ENCODE measurements at places on chromosomes 7 and 10. TPM values are rescaled to one million over a fixed set of nuclear protein-coding genes. Genes with fewer than 3 reads are reported as not detected.

GRCh38 chr7:30859940-30860496, 51.6 kb upstream of the AQP1 start:
- peaks cover 26% of the 10 kb centered on the region for H3K4me1 ChIP-seq
- H3K4me3 ChIP-seq = no peak overlapping the region
- H3K27ac ChIP-seq = peak overlapping the region; percentile 55
- no peaks in the 10 kb centered on the region for H3K27me3 ChIP-seq

GRCh38 chr10:125169279-125169678, 8.9 kb upstream of the CTBP2 start:
- H3K27me3 ChIP-seq = no peaks in the 10 kb centered on the region
- DNase-seq = no peak
- H3K36me3 ChIP-seq = no peaks in the 10 kb centered on the region
- H3K4me1 ChIP-seq = no peaks in the 10 kb centered on the region
- no peak overlapping the region for H3K27ac ChIP-seq

- no peak overlapping the region for H3K4me3 ChIP-seq
- no peaks in the 10 kb centered on the region for H3K36me3 ChIP-seq
- H3K27me3 ChIP-seq = peaks cover 31% of the 10 kb centered on the region
- H3K27ac ChIP-seq = no peak overlapping the region
- no peak for DNase-seq
Observed at GRCh38 chr7:70387217-70387616, 744.7 kb upstream of the GALNT17 start.

GRCh38 chr7:108805808-108806397, 236.2 kb downstream of the DNAJB9 start:
- no peaks in the 10 kb centered on the region for H3K36me3 ChIP-seq
- no peak overlapping the region for H3K4me3 ChIP-seq
- no peaks in the 10 kb centered on the region for H3K27me3 ChIP-seq
- H3K4me1 ChIP-seq = no peaks in the 10 kb centered on the region

- no peak for DNase-seq
- H3K4me3 ChIP-seq = no peak overlapping the region
- no peak overlapping the region for H3K27ac ChIP-seq
- H3K27me3 ChIP-seq = peaks cover 96% of the 10 kb centered on the region
- no peaks in the 10 kb centered on the region for H3K4me1 ChIP-seq
Observed at GRCh38 chr7:22060197-22060596, 114.5 kb upstream of the CDCA7L start.

DNA sequence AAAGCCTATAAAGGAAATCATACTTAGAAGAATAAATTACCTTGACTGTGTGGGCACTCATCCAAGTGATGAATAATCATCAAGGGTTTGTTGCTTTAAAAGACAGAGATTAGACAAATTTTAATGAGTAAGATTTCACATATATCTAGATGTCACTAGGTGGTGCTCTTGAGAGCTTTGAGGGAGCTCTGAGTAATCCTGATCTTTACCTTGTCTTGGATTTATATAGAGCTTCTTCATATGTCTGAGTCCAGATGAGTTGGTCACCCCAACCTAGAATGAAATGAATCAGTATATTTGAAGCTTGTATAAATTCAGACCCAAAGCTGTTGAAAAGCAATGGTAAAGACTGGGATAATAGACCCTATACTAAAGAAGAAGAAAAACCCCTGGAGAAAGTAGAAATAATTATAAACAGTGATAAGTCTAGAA, 3.7 kb downstream of the AGR2 start:
- no peak overlapping the region for H3K27ac ChIP-seq
- DNase-seq = peak; percentile 15
- H3K4me1 ChIP-seq = peaks cover 50% of the 10 kb centered on the region
- H3K27me3 ChIP-seq = no peaks in the 10 kb centered on the region
- H3K36me3 ChIP-seq = peaks cover 40% of the 10 kb centered on the region

DNA sequence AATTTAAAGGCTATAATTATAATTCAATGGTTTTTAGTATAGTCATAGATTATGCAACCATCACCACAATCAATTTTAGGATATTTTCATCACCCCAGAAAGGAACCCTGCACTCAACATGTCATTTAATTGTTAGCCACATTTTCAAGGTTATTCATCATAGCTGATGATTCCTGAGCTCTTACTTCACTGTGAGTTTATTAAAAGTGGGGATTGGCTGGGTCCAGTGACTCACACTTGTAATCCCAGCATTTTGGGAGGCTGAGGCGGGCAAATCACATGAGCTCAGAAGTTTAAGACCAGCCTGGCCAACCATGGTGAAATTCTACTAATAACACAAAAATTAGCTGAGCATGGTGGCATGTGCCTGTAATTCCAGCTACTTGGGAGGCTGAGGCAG, 787 bp downstream of the CCL26 start:
- no peak overlapping the region for H3K4me3 ChIP-seq
- no peaks in the 10 kb centered on the region for H3K36me3 ChIP-seq
- no peaks in the 10 kb centered on the region for H3K27me3 ChIP-seq
- no peak for DNase-seq
- H3K27ac ChIP-seq = peak overlapping the region; percentile 47

- H3K36me3 ChIP-seq = no peaks in the 10 kb centered on the region
- H3K27me3 ChIP-seq = no peaks in the 10 kb centered on the region
- H3K4me3 ChIP-seq = no peak overlapping the region
- H3K27ac ChIP-seq = peak overlapping the region; percentile 71
Observed at GRCh38 chr7:138125119-138125518, 48.9 kb downstream of the AKR1D1 start.

GRCh38 chr10:77616766-77617165, 20.8 kb downstream of the KCNMA1 start:
- H3K4me3 ChIP-seq = no peak overlapping the region
- no peak for DNase-seq
- H3K27ac ChIP-seq = no peak overlapping the region
- H3K4me1 ChIP-seq = no peaks in the 10 kb centered on the region
- no peaks in the 10 kb centered on the region for H3K36me3 ChIP-seq

GRCh38 chr10:16919121-16919982, 102.1 kb upstream of the RSU1 start:
- no peaks in the 10 kb centered on the region for H3K27me3 ChIP-seq
- H3K27ac ChIP-seq = no peak overlapping the region
- no peak overlapping the region for H3K4me3 ChIP-seq
- no peak for DNase-seq
- H3K4me1 ChIP-seq = no peaks in the 10 kb centered on the region
- no peaks in the 10 kb centered on the region for H3K36me3 ChIP-seq

DNA sequence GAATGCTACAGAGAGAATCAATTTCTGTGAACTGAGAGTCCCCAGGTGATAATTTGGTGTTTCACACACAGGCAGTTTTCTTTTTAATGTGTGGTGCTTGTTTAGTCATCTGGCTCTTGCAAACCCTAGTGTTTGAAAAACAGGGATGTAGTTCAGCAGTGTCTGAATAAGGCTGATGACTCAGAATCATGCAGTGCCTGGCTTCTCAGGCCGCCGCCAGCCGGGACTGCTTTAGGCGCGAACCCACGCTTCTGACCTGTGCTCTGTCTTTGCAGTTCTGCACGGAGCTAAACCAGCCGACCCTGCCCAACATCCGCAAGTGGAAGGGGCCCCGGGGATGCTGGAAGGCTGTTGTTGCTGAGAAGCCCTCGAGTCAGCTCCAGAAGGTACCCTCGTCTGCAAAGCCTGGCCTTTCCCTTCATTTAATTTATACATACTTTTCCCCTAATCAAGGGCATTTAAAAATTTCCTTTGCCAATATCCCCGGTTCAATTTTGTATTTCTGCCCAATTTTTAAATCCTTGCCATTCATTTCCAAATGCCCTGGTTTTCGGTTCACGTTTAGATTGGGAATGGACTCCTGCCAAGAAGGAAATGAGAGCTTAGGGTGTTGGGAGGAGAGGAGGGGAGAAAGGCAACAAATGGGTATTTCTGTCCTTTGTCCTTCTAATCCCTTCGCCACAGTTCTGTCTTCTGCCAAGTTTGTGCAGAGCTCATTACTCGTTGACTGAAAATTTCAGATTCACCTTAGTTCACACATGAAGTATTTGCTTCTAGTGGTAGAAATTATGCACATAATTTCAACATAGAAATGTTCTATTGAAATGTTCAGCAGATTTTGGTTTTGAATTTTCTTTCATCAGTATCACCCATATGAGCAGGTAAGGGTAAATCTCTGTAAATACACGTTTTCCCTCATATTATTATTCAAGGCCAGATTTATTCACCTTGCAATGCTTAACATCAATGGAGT, 108.5 kb upstream of the ANLN start:
- peak overlapping the region; percentile 50 for H3K4me3 ChIP-seq
- peak; percentile 92 for DNase-seq
- peak overlapping the region; percentile 67 for H3K27ac ChIP-seq
- peaks cover 73% of the 10 kb centered on the region for H3K4me1 ChIP-seq

DNA sequence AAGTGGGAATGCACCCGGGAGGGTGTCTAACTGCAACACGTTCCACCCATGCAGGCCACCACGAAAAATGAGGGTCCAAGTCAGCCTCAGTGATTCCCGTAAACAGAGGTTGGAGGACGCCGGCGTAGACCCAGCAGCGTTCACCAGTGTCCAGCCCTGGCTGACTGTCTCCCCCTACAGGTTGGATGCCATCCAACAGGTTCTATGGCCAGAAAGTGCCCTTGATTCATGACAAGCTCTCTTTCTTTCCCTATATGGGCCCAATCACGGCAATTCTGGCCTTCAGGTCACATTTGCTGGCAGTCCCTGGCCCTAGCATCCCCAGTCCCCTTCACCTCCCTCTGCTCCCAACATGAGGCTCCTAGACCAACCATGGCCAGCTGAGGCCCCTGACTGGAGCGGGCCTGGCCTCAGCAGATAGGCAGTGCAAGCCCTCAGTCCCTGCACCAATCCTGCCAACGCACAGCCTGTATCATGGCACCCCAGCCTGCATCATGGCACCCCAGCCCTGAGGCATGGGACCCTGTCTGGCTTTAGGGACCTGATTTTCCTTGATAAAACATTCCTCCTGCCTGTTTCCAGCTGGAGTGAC, 227.4 kb downstream of the GRID1 start:
- H3K36me3 ChIP-seq = no peaks in the 10 kb centered on the region
- H3K27me3 ChIP-seq = peaks cover 7% of the 10 kb centered on the region
- peak; percentile 7 for DNase-seq
- no peaks in the 10 kb centered on the region for H3K4me1 ChIP-seq
- no peak overlapping the region for H3K4me3 ChIP-seq
- no peak overlapping the region for H3K27ac ChIP-seq

- no peaks in the 10 kb centered on the region for H3K27me3 ChIP-seq
- DNase-seq = no peak
- H3K27ac ChIP-seq = no peak overlapping the region
- H3K4me3 ChIP-seq = no peak overlapping the region
- no peaks in the 10 kb centered on the region for H3K36me3 ChIP-seq
- peaks cover 29% of the 10 kb centered on the region for H3K4me1 ChIP-seq
Observed at GRCh38 chr10:3882855-3883254, 97.8 kb upstream of the KLF6 start.

DNA sequence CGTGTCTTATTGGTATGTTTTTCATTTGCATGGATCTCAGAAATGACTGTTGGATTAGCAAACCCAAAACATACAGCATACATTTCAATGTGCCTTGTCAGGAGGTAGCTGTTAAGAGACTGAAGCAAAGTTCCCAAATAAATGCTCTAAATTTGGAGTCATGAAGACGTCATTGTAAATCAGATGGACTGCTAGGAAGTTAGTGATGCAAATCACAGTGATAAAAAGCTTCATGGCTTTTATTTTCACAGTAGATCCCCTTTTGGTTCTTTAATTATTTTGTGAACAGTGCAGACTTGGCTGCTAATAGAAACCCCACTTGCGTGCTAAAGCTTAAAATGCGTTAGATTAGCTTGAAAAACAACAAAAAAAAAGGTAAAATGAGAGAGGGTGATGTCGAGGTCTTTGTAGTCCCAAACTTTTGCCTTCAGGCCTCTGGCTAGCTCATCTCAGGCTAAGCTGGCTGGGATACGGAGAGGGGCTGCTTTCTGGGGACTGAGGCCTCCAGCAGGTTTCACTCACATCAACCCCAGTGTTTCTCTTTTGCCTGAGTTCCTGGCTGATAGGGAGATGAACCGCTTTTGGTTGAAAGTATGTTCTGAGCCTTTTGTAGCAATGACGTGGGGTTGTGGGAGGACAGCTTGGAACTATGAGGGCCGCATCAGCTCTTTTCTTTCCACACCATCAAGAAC, 107.1 kb upstream of the CDCA7L start:
- DNase-seq = no peak
- H3K4me1 ChIP-seq = no peaks in the 10 kb centered on the region
- no peak overlapping the region for H3K27ac ChIP-seq
- peaks cover 89% of the 10 kb centered on the region for H3K27me3 ChIP-seq
- H3K4me3 ChIP-seq = no peak overlapping the region
- no peaks in the 10 kb centered on the region for H3K36me3 ChIP-seq

GRCh38 chr10:104711302-104711721, 70.2 kb downstream of the SORCS3 start:
- no peak overlapping the region for H3K4me3 ChIP-seq
- no peaks in the 10 kb centered on the region for H3K36me3 ChIP-seq
- H3K27me3 ChIP-seq = no peaks in the 10 kb centered on the region
- no peak for DNase-seq

Gene CLRN3
- total RNA-seq = not detected

Gene MMD2
- not detected for total RNA-seq

Gene OR9A2
- not detected for total RNA-seq

Gene MCM10
- 24.5 TPM for total RNA-seq

Gene LIPJ
- total RNA-seq = not detected

Gene CALML3
- total RNA-seq = not detected

Gene GNAI1
- 16.8 TPM for total RNA-seq

Gene AP4M1
- 26.2 TPM for total RNA-seq

Gene ANAPC16
- total RNA-seq = 142 TPM

Gene MYH16
- total RNA-seq = 11.7 TPM

Gene ACTA2
- 5.3 TPM for total RNA-seq

Gene TAC1
- not detected for total RNA-seq

Gene EXOC4
- 88.5 TPM for total RNA-seq

Data from PC-9 (cell line).